Bone marrow (tissue), 2 donors: ENCODE measurements at places on chromosomes 16 and 17.

- DNase-seq: no peak
Measured at GRCh38 chr17:58993311-58993710, 113.4 kb downstream of the TRIM37 start.

DNA sequence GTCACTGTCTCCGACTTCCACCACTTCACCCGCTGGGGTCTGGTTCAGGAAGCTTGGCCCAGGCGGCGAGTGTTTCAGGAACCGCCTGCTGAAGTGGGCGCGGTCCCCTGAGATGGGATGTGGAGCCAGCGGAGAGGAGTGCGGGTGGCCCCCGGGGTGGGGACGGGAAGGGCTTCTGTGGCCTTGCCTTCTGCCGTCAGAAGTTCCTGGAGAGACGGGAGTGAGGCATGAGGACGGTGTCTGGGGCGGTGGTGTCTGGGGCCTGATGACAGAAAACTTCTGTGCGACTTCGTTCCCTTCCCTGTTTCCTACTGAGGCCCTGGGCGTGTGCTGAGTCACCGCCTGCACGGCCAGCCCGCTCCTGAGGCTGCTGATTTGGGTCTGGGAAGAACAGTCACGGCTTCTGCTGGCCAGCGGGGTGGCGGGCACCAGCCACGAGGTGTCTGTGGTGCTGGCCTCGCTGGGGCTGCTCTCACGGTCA, 12.3 kb upstream of the NLRC3 start:
- DNase-seq: peak; percentile 15

GRCh38 chr17:18300725-18301480, 13.9 kb downstream of the TOP3A start:
- DNase-seq: no peak

GRCh38 chr16:69237296-69237695, 50.3 kb downstream of the SNTB2 start:
- DNase-seq: no peak

GRCh38 chr17:15274017-15274416, 8.9 kb upstream of the PMP22 start:
- DNase-seq: no peak

DNA sequence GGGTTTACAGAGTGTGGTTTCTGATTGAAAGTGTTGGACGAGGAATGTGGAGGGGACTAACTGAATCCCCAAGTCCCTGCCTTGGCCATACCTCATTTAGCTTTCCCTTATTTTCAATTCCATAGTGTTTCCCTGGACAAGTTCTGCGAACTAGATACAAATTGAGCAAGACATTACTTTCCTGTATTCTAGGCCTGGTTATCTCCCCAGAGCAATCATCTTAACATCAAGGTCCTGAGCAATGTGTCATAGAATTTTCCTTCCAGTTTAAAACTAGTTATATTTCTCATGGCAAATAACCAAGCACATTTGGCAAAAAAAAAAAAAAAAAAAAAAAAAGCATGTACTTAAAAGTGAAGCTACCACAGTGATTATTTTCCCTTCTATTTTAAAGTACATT, 330.1 kb downstream of the CDH11 start:
- DNase-seq: no peak

- no peak for DNase-seq
Measured at GRCh38 chr17:1040216-1040600, 43.3 kb downstream of the TIMM22 start.

DNA sequence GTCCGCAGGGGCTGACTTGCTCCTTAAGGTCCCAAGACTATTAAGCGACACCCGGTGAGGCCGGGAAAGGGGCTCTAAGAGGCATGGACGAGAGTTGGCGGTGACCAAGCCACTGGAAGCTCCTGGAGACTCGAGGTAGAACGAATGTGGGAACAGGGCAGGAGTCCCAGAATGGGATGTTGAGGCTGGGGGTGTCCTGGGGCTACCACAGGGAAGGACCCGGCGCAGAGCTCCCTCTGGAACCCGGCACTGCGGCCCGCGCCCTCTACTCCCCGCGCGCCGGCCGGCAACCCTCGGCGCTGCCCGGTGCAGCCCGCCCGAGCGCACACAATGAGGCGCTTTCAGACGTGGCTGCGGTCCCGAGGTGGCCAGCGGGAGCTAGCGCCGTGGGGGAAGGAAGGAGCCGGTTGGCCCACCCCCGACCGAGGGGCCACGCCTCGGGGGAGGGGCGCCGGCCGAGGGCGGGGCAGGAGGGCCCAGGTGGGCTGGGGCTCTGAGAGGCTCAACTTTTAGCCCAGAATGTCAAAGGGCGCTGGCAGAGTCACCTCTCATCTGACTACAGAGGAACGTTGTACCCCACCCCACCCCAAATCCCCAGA, at the start of gene CHST6:
TSS of gene CHST6 (minus strand) at position 366 of the 599 bp plus-strand sequence. CDS start 15,613 bp downstream, outside the sequence.
- DNase-seq: no peak

- DNase-seq: no peak
Measured at GRCh38 chr16:15782573-15783365, 74.1 kb downstream of the MYH11 start.

DNA sequence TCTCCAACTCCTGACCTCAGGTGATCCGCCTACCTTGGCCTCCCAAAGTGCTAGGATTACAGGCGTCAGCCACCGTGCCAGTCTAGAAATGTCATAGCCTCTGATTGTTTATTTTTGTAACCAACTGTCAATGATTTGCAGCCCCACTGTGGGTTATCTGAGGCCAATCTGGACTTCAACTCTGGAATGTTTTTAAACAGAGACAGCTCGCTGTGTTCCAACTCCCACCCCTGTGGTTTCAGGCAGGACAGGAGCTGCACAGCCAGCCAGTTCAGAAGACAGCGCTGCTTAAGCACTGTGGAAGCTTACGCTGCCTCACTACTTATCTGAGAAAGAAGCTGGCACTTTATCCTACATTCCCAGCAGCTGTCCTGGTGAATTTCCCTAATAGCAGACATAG, 19.5 kb downstream of the MRM3 start:
- DNase-seq: no peak

GRCh38 chr17:80846932-80847331, 144.7 kb upstream of the CHMP6 start:
- no peak for DNase-seq

DNA sequence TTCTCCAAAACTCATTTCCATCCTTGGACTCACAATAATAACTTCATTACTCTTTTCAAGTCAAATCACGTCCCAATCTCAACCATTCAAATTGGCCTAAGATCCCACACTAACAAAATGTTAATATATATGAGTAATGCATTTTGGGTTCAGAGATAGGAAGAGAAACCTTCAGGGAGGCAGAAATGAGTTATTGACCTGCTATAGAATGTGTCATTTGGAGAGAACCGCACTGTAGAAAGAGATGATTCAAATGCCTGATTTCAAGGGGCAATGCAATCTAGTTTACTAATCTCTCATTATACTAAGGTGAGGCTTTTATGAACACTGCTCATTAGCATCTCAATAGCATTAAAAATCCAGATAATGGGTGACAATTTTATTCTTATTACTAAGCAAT, 1595.0 kb upstream of the GOT2 start:
- DNase-seq: no peak

DNA sequence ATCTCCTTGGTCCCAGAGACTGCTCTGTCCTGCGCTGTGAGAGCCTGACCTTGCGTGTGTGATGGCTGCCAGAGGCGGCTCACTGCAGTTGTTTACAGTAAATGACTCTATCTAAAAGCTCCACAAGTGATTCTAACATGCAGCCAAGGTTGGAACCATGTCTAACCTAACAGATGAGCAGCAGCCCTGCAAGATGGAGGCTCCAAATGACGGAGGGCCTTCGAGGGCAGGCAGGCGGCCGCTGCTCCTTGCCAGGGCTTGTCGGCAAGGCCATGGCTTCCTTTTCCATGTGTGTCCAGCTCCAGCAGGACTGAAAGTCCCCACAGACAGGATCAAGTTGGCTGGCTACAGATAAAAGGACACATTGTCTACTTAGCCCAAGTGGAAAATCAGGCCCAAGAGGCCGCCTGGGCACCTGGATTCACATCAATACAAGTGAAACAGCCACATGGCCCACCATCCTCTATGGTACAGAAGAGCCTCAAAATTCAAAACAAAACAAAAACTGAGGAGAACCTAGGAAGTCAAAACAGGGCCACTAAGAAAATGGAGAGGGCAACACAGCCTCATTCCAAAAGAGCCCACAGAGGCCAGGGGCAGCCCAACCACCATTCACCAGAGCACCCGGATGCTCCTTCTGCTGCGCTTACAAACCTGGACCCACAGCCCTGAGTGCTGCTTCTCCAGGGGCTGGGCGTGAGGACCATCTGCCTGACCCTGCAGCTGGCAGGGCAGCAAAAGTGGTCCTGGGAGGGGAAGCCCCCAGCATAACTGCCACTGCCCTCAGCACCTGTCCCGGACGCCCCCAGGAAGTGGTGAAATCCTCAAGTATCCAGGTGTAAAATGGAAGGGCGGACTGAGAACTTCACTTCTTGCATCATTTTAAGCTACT, 65.0 kb downstream of the AMFR start:
- no peak for DNase-seq

DNA sequence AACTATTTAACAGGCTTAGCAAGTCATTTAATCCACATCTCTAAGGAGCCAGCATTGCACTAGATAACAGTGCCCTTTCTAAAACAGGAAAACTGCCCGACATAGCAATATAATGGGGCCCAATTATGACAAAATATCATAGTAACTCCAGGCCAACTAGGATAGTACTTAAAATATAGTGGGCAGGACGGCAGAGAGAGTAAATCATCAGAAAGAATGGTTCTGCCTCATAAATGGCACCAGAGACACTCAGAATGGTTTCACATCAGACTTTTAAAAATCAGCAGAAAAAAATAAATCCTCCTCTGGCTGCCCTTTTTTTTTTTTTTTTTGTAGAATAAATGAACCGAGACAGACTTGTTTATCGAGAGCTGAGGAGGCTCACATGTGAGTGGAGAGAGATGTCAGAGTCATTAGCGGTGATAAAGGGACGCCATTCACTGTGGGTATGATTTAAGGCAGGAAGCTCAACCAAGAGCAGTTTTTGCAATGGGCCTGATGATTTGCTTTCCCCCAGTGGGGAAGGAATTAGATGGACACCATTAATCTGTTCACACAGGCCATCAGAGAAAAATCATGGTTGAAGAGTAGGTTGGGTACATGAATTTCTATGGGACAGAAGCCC, 62.6 kb downstream of the CPPED1 start:
- DNase-seq: no peak

DNA sequence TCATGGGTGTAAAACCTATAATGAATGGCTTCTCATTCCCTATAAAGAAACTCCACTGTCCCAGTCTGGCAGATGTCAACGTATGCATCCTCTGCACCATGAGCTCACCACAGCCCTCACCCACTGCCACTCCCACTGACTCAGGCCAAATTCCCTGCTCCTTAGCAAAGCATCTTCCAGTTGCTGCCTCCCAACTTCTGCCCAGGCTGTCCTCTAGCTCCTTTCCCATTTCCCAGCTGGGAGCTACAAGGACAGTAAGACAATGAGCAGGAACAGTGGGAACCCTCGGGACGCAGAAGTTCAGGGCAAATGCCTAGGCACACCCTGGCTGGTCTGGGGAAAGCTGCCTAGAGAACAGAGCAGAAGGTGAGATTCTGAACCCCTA, 9.1 kb upstream of the THAP11 start:
- DNase-seq: no peak

- DNase-seq: no peak
Measured at GRCh38 chr17:172401-172800, 9.0 kb downstream of the DOC2B start.

- no peak for DNase-seq
Measured at GRCh38 chr17:79788455-79788854, 8.4 kb downstream of the CBX8 start.

GRCh38 chr17:32160526-32160925, 18.2 kb downstream of the RHOT1 start:
- DNase-seq: no peak

GRCh38 chr17:10032118-10032852, 127.2 kb upstream of the RCVRN start:
- no peak for DNase-seq

DNA sequence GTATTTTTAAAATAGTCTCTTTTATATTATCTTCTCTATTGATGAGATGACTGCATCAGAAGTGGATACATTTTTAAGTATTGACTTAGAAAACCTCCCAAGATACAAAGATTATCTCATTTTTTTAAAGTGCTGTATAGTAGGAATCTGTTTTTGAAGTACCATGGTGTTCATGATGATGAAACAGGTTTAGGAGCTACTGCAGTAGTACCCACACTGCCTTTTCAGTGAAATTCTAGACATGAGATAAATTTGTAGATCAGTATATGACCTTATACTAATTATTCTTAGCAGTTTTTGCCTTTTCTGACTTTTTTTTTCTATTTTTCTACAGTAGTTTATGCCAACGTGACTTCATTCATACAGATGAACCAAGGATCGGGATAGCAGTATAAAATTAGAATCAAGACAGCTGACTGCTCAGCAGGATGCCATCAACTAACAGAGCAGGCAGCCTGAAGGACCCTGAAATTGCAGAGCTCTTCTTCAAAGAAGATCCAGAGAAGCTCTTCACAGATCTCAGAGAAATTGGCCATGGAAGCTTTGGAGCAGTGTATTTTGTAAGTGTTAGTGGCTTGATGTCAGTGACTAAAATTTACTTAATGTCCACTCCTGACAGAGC, 61.1 kb downstream of the TAOK1 start:
- DNase-seq: no peak

GRCh38 chr17:12765548-12765947, 23.8 kb upstream of the ARHGAP44 start:
- DNase-seq: no peak

DNA sequence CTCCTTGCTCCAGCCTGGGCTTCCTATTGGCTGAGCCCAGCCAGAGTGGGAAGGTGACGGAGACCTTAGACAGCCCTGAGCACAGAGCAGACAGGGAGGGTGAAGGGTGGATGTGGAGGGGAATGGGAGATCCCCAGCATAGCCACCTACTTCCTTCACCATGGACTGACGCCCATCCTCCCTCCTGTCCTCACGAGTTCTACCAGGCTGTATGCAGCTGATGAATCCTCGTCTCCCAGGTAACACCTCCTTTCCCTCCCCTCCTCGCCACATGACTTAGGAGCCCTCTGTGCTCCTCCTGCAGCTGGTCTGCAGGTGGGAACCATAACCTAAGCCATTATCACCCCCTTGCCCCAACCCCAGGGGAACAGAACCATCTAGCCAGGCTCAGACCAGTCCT, 9.0 kb upstream of the CRHR1 start:
- DNase-seq: no peak

- no peak for DNase-seq
Measured at GRCh38 chr16:11470676-11471415, 115.9 kb downstream of the LITAF start.

- no peak for DNase-seq
Measured at GRCh38 chr17:70310221-70310672, 140.9 kb downstream of the KCNJ2 start.

DNA sequence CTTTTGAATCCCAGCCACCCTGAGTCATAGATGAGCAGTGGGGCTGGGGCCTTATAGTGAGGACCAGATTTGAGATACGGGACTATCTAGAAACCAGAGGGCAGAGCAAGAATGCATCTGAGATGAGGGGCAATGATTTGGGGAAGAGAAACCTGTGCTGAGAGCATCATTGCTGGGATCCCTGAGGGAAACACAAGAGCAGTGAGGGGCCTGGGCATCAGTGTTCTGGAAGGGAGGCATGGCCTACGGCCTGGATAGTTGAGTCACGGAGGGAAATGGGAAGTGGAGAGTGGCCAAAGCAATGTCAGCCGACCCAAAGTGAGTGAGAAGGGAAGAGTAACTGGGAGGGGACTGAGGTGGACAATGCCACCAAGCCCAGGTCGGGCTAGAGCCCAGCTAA, 5.2 kb downstream of the CAMTA2 start:
- DNase-seq: no peak

GRCh38 chr16:81518439-81518757, 73.8 kb downstream of the CMIP start:
- no peak for DNase-seq
